ENCODE measurements at places on chromosomes 12 and 14. TPM values are rescaled to one million over a fixed set of nuclear protein-coding genes. Genes with fewer than 3 reads are reported as not detected.
A peak's percentile ranks its signal among the peaks of the same experiment; 100 is the strongest.

- no peak for DNase-seq
- no peak overlapping the region for H3K27ac ChIP-seq
- H3K27me3 ChIP-seq: no peaks in the 10 kb centered on the region
- no peaks in the 10 kb centered on the region for H3K4me1 ChIP-seq
- H3K4me3 ChIP-seq: no peak overlapping the region
These were observed 114.0 kb downstream of the GALC start for GRCh38 chr14:87878959-87879358.

SSTR1 gene
- not detected for total RNA-seq

- peaks cover 5% of the 10 kb centered on the region for H3K36me3 ChIP-seq
- no peaks in the 10 kb centered on the region for H3K4me1 ChIP-seq
- H3K27me3 ChIP-seq: no peaks in the 10 kb centered on the region
- DNase-seq: no peak
These were observed 6.8 kb downstream of the ACAD10 start for GRCh38 chr12:111692575-111693210.

GRCh38 chr14:56216626-56217379, 98.6 kb downstream of the PELI2 start:
- no peaks in the 10 kb centered on the region for H3K36me3 ChIP-seq
- no peak overlapping the region for H3K27ac ChIP-seq

GZMB gene
- total RNA-seq: 0.74 TPM

- H3K27me3 ChIP-seq: no peaks in the 10 kb centered on the region
- no peak overlapping the region for H3K4me3 ChIP-seq
- no peaks in the 10 kb centered on the region for H3K36me3 ChIP-seq
- no peak overlapping the region for H3K27ac ChIP-seq
These were observed 48.7 kb upstream of the ABCC9 start for GRCh38 chr12:21989819-21990412.

KRT71 gene
- total RNA-seq: not detected

DNA sequence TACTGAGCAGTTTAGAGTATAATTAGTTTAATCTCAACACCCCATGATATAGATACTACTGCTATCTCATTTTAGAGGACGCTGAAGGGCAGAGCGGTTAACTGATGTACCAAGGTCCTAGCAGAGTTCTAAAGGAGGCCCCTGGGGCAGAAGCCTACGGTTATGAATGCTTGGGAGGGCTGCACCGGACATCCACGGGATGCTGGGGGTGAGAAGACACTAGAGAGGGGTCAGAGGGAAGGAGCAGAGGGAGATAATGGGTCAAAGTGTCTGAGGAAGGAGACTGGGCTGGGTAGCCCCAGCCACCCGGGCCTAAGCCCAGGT, 1.6 kb upstream of the ACTR6 start:
- H3K27ac ChIP-seq: peak overlapping the region; percentile 72
- H3K27me3 ChIP-seq: no peaks in the 10 kb centered on the region
- DNase-seq: no peak
- peak overlapping the region; percentile 94 for H3K4me3 ChIP-seq
- H3K36me3 ChIP-seq: no peaks in the 10 kb centered on the region

DNA sequence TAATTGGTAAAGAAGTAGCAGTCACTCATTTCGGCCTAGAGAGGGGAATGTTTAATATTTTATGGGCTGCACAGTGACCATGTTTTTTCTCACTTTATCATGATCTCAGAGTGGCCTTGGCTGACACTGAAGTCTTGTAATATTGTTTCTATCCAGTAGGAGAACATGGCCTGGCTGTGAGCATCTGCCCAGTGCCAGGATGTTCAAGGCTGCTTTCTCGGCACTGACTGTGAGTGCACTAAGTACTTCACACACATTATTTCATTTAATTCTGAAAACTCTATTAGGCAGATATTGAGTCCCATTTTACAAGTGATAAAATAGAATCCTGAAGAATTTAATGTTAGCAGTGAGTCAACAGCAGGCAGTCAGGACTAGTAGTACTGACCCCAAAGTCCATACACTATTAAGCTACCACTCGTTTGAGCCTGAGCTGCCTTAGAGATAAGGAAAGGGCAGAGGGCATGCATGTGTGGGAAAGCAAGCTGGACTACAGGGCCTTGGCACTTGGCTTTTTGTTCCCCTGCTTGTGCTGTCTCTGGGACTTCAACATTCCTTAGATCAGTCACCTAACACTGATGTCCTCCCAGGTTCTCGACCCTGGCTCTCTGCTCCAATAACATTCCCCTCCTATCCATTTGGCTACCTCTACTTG, 42.2 kb upstream of the APPL2 start:
- no peak overlapping the region for H3K4me3 ChIP-seq
- no peak for DNase-seq
- H3K27ac ChIP-seq: no peak overlapping the region

GRCh38 chr12:77299910-77300669, 234.7 kb upstream of the E2F7 start:
- no peaks in the 10 kb centered on the region for H3K36me3 ChIP-seq
- H3K4me1 ChIP-seq: peaks cover 4% of the 10 kb centered on the region
- no peak for DNase-seq
- H3K4me3 ChIP-seq: no peak overlapping the region
- H3K27ac ChIP-seq: no peak overlapping the region

GRCh38 chr14:92584816-92585215, 71.2 kb downstream of the RIN3 start:
- H3K27ac ChIP-seq: no peak overlapping the region
- H3K27me3 ChIP-seq: no peaks in the 10 kb centered on the region
- no peak for DNase-seq
- no peaks in the 10 kb centered on the region for H3K4me1 ChIP-seq

DNA sequence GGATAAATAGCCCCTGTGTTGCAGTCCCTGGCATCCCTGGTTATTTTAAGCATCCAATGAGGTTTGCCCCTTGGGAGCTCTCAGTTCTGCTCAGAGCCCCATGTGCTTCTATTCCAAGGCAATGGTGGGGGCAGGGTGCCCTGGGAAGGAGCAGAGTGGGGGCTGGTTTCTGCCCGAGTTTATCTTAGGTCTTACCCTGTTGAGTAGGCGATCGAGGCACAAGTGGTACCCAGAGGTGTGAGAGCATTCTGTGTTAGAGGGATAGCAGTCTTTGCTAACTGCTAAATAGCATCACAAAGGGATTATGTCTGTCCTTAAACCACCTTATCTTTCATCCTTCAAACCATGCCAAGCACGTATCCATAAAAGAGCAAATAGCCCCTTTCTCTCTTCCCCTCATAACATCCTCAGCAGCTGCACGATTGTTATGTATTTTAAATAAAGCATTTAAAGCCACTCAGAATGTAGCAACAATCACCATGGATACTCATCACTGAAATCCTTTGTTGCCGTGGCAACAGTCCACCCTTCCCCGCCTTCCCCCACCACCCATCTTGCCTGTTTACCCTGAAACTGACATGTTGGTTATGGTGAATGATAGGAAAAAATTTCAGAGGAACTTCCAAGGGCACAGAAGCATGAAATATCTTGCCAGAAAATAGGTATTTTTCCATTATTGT, 139.3 kb downstream of the PTPN11 start:
- DNase-seq: no peak
- H3K4me3 ChIP-seq: no peak overlapping the region
- H3K36me3 ChIP-seq: no peaks in the 10 kb centered on the region
- H3K4me1 ChIP-seq: no peaks in the 10 kb centered on the region

IGF1 gene
- 0.42 TPM for total RNA-seq

- no peaks in the 10 kb centered on the region for H3K4me1 ChIP-seq
- no peak for DNase-seq
- no peaks in the 10 kb centered on the region for H3K36me3 ChIP-seq
- no peaks in the 10 kb centered on the region for H3K27me3 ChIP-seq
These were observed 71.8 kb downstream of the LRP6 start for GRCh38 chr12:12195081-12195480.

DNA sequence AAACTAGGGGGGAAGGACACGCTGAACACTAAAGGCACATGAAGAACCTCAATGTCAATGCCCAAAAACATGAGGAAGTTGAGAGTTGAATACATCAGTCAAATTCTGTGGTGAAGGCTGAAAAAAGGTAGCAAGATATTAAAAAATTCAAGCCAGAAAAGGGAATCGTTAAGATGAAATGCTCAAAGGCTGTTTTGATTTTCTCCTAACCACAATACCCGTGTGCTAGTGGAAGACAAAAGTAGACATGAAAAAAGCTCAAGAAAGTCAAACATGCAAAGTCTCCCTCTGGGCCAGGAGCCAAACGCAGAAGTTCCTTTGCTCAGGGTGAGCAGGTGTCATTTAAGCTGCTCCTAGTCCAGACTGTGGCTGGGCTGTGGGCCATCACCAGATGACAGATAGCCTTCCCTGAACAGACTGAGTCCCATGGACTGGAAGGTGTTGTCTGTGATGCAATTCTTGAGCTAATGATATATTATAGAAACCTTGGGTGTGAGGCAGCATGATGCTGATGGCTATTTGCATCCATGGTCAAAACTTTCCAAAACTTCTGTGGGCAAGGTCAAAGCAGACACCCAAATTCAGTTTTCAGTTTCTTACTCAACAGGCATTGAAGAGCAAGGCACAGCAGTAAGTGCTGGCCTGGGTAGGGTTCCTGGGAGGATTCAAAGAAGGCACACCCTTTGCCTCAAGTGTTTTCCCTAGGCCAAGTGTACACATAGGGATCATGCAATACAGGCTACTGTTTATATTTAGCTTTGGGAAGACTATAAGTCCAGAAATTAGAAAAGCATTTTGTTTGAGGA, 81.6 kb downstream of the MYRFL start:
- H3K27ac ChIP-seq: no peak overlapping the region
- H3K4me3 ChIP-seq: no peak overlapping the region
- no peak for DNase-seq
- H3K36me3 ChIP-seq: no peaks in the 10 kb centered on the region
- H3K4me1 ChIP-seq: no peaks in the 10 kb centered on the region

- H3K27me3 ChIP-seq: no peaks in the 10 kb centered on the region
- H3K27ac ChIP-seq: no peak overlapping the region
- no peak overlapping the region for H3K4me3 ChIP-seq
- H3K4me1 ChIP-seq: no peaks in the 10 kb centered on the region
- H3K36me3 ChIP-seq: no peaks in the 10 kb centered on the region
- DNase-seq: no peak
These were observed 165.0 kb downstream of the GRIN2B start for GRCh38 chr12:13816394-13816793.

DNA sequence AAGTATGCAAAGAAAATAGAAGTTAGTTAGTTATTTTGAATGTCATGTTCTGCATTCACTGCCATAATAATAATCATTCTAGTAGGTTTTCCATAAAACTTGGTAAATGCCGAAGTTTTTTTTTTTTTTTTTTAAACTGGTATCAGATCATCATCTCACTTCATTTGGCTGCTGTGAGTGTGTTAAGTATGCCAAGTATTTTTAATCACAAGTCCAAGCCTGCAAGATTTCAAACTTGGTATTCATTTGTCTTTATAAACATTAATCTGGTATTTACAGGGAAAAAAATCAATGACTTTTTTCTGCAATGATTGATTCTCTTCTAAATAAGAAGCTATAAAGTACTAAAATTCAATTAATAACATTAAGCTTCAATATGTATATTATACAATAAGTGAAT, 248.9 kb downstream of the CCDC59 start:
- no peaks in the 10 kb centered on the region for H3K4me1 ChIP-seq
- H3K27me3 ChIP-seq: no peaks in the 10 kb centered on the region
- H3K27ac ChIP-seq: no peak overlapping the region
- no peak for DNase-seq
- H3K4me3 ChIP-seq: no peak overlapping the region
- no peaks in the 10 kb centered on the region for H3K36me3 ChIP-seq

DNA sequence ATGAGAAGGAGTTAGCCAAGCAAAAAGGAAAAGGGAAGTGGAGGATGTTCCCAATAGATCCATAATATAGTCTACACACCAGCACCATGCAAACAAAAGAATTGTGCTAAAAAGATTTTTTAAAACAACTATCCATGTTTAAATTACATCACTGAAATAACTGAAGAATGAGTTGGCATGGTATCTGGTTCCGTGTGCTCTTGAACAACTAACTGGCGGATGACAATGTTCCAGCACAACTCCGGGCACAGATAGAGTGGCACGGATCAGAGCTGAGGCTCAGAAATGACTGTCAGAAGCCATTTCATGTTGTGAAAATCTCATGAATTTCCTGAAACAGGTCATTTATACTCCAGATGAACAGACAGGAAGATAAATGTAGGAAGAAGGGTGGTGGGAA, 153.1 kb downstream of the HMGA2 start:
- no peaks in the 10 kb centered on the region for H3K27me3 ChIP-seq
- no peaks in the 10 kb centered on the region for H3K36me3 ChIP-seq
- no peak overlapping the region for H3K4me3 ChIP-seq
- H3K4me1 ChIP-seq: no peaks in the 10 kb centered on the region

- no peaks in the 10 kb centered on the region for H3K36me3 ChIP-seq
- no peak for DNase-seq
- no peaks in the 10 kb centered on the region for H3K4me1 ChIP-seq
- no peak overlapping the region for H3K27ac ChIP-seq
These were observed 88.8 kb downstream of the ATXN7L3B start for GRCh38 chr12:74626397-74626796.

ADGRD1 gene
- 0.44 TPM for total RNA-seq

- no peaks in the 10 kb centered on the region for H3K27me3 ChIP-seq
- H3K4me1 ChIP-seq: peaks cover 8% of the 10 kb centered on the region
- no peaks in the 10 kb centered on the region for H3K36me3 ChIP-seq
- no peak overlapping the region for H3K4me3 ChIP-seq
These were observed 15.6 kb upstream of the TFCP2 start for GRCh38 chr12:51188359-51189051.

DNA sequence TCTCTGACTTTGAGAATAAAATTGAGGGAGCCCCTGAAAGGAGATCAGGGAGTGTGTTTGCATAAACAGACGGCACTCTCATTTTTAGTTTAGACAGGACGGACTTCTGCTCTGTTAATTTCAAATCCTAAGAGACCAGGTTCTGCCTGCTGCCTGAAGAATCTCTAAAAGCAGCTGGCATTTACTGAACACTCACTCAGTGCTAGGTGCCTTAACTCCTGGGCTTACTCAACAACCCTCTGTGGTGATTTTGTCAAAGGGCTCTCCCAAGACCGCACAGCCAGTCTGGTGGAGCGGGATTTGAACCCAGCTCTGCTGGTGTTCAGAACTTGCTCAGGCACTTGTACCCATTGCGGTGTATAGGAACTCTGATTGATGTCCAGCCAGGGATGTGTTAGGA, 2.2 kb downstream of the ORAI1 start:
- no peaks in the 10 kb centered on the region for H3K36me3 ChIP-seq
- H3K27me3 ChIP-seq: no peaks in the 10 kb centered on the region
- peak overlapping the region; percentile 79 for H3K27ac ChIP-seq
- no peak for DNase-seq
- H3K4me3 ChIP-seq: no peak overlapping the region

GRCh38 chr14:67623114-67623513, 3.4 kb downstream of the ARG2 start:
- H3K27ac ChIP-seq: no peak overlapping the region
- no peak overlapping the region for H3K4me3 ChIP-seq
- peaks cover 15% of the 10 kb centered on the region for H3K4me1 ChIP-seq
- H3K36me3 ChIP-seq: no peaks in the 10 kb centered on the region
- no peaks in the 10 kb centered on the region for H3K27me3 ChIP-seq

PTPRR gene
- total RNA-seq: 0.27 TPM

KERA gene
- not detected for total RNA-seq

GRCh38 chr12:126974779-126975178, 1292.2 kb upstream of the TMEM132C start:
- H3K27me3 ChIP-seq: no peaks in the 10 kb centered on the region
- H3K4me3 ChIP-seq: no peak overlapping the region
- no peak overlapping the region for H3K27ac ChIP-seq
- no peaks in the 10 kb centered on the region for H3K36me3 ChIP-seq
- DNase-seq: no peak
- no peaks in the 10 kb centered on the region for H3K4me1 ChIP-seq
